ENCODE measurements at places on chromosomes 7 and 10.

- DNase-seq: no peak
Observed at GRCh38 chr10:60621018-60621417, 157.3 kb upstream of the CDK1 start.

- DNase-seq: no peak
Observed at GRCh38 chr10:52615756-52616394, 156.7 kb downstream of the MBL2 start.

GRCh38 chr7:35749556-35749955, 51.3 kb upstream of the SEPTIN7 start:
- no peak for DNase-seq

DNA sequence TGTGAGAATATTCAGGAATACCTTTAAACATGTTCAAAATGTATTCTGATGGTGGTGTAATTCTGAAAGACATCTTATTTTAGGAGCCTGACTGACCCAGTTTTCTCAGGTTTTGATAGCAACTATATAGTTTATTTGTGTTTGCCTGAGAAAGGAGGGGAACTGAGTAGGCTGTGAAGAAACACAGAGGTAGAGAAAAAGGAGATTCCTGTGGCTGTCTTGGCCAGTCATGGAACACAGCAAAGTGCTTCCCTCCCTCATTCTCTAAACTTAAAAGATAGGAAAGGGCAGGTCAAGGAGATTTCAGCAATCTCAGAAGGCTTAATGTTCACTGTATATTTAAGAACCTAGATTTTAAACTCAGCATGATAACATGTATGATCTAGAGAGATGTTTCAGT, 43.5 kb downstream of the ZMYND11 start:
- no peak for DNase-seq

- no peak for DNase-seq
Observed at GRCh38 chr7:14137676-14138075, 148.2 kb upstream of the ETV1 start.

DNA sequence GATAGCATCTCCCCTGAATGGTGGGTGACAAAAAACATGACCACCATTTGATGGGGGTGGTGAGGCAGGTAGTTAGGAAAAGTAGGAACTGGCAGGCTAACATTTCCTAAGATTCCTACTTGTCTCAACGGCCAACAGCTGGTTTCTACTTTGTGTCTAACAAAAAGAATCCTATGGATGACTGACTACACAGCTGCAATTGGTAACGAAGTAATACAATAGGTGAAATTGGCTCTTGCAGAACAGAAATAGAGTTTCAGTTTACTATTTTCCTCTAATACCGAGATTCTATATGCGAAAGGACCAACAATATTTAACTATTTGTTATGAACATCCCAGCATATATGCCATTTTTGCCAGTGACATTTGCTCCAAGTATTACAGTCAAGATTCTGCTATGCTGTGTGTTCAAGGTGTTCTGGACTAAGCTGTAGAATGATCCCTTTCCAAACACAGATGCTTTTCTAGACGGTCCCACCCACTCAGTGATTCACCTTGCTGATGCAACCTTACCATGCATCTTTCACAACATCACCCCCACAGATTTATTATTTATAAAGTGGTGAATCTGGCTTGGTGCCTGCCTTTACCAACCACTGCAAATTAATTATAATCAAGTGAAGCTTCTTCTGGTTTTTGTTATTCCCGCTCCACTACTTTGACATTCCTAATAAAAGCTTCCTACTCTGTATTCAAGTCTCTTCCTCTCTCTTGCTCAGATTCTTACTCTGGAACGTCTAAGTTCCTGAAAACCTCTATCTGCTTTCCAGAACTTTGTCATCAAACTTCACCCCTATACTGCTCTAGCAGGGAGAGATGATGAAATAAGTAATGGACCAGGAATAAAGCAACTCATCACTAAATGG, 16.8 kb downstream of the BBIP1 start:
- DNase-seq: no peak

DNA sequence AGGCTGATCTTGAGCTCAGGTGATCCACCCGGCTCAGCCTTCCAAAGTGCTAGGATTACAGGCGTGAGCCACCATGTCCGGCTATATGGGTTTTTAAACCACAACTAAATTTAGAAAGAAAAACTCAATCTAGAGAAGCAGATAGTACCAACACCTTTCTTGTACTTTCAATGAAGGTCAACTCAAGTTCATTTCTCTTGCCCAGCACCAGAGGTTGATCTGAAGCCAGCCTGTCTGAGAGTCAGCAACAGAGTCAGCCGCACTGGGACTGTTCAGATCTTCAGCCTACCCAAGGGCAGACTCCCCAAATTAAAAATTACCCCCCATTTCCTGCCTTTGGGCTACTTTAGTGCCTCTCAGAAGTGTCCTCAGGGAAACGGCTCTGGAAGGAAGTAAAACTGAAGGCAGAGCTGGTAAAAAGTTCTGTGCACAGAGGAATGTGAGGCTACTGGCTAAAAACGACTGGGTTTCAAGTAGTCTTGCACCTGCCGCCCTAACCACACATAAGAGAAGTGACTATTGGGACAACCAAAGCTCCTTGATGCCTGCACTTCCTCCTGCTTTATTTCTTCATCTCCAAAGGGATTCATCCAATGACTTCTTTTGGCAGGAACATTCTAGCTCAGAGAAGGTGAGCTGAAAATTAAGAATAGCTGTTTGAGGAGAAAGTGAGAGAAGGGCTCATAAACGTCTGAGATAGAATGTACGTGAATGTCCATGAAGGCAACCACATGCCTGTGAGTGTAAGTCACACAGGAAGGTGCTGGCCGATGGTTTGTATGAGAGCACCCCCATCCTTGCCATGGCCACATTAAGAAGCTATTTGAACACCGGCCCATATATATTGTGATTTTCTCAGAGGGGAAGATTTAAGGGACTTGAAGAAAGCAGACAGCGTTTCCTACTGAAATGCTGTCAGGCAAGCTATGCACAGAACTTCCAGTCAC, 142.4 kb upstream of the PRR15 start:
- no peak for DNase-seq

- DNase-seq: no peak
Observed at GRCh38 chr10:116490028-116490662, 55.6 kb upstream of the PNLIP start.

- no peak for DNase-seq
Observed at GRCh38 chr10:124375691-124376090, 43.0 kb downstream of the OAT start.

DNA sequence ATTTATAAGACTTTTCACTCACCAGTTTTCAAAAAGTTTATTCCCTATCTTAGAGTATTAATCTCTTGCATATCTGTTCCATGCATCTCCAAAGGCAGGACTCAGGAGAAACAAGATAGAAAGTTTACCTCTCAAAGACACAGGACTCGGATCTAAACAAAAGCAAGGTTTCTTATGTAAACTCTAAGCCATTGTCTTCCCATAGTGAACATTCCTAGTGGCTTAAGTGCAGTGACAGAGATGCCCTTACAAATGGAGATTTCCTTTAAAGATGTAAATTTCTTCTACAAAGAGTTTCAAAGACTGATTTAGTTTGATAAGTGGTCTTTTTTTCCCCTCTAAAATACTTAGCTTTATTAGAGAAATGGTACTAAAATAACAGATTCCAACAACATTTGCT, 209.8 kb downstream of the ACTR3B start:
- no peak for DNase-seq

GRCh38 chr7:35576031-35576573, 118.8 kb downstream of the HERPUD2 start:
- no peak for DNase-seq

GRCh38 chr7:1170741-1171501, 10.9 kb upstream of the ZFAND2A start:
- no peak for DNase-seq

GRCh38 chr7:158556721-158557440, 30.7 kb downstream of the PTPRN2 start:
- DNase-seq: no peak

- no peak for DNase-seq
Observed at GRCh38 chr7:105682341-105683060, 101.2 kb upstream of the EFCAB10 start.

DNA sequence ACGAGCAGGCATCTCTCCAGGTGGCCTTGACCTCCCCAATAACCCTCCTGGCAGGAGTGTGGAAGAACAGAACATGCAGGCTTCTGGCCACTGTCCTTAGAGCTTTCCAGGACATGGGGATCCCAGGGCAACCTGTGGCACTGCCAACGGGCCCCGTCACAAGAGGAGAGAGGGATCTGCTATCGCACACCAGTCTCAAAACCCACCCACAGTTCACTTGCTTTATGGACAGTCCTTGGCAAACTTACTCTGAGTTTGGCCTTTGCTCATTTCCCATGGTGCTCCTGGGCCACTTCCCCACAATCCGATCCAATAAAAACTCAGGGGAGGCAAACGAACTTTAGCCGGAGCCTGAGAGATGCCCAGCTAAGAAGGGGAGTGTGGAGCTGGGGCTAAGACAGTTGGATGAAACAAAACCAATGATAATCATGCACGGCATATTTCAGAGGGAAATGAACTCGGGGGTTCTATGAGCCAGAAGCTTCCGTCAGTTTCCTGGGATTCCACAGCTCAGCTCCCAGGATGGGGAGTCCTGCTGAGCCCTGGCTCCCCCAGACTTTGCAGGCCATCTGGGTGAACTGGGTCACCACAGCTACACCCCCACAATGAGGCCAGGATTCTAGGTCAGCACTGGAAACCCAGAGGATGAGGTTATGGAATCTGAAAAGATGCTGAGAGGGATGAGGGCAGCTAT, 158.4 kb downstream of the NEURL1 start:
- DNase-seq: no peak

GRCh38 chr10:89327803-89328441, at the start of gene IFIT3:
TSS of gene IFIT3 (plus strand) at chr10:89327997. CDS start at chr10:89328074, 77 bp downstream.
- peak; percentile 13 for DNase-seq

DNA sequence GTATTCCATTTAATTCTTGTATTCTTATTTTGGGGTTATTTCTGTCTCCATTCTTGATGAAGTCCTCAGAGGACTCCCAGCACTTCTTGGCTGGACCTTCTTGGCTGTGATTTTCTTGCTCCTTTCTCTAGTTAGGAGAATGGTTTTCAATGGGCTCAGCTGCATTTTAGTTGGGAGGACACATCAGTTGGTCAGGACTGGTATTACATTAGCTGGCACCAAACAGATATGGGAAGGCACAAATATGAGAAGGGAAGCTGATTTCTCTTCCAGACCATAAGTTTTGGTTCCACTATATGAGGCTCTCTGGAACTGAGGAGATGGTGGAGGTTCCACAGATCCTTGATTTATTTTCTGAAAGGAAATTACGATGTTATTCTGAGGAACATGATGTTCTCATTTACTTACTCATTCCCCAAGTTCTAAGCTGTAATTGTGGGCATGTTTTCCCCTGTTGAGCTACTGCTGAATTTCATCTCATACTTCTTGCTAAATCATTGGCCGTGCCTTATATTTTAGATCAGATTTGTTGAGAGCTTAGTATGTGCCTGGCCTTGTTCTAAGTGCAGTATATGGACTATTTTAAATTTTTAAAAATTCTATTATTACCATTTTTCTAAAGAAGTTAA, 261.0 kb downstream of the THSD7A start:
- DNase-seq: no peak

GRCh38 chr10:3789621-3790020, 4.6 kb upstream of the KLF6 start:
- no peak for DNase-seq

GRCh38 chr10:87694011-87694794, 34.5 kb downstream of the PAPSS2 start:
- DNase-seq: no peak

DNA sequence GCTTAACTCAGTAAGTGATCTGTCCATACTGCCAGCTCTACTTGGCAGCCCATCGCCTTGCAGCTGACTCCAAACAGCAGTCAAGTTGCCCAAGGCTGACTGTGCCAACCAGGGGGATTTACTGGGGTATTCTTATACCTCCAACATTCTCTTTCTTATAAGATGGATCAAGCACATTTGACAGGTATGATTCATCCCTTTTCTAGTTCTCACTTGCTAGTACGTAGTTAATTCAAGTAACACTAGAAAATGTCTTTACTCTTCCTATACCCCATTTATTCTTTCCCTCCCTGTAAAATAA, 77.0 kb downstream of the SLC25A13 start:
- no peak for DNase-seq

- no peak for DNase-seq
Observed at GRCh38 chr7:231858-232246, 39.5 kb downstream of the FAM20C start.

DNA sequence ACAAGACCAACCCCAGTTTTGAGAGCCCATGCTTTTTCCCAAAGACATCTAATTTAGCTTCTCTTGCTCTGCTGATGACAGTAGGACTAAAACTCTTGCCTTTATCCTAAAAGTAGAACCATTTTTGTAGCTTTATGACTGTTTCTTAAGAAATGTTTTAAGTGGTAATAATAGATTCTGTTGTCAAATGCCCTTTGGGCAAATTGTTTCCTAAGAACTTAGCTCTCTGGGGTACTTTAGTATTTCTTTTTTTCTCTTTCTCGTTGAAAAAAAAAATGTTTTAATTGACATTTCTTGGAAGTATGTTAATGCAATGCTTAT, 157.4 kb downstream of the ARID5B start:
- no peak for DNase-seq

DNA sequence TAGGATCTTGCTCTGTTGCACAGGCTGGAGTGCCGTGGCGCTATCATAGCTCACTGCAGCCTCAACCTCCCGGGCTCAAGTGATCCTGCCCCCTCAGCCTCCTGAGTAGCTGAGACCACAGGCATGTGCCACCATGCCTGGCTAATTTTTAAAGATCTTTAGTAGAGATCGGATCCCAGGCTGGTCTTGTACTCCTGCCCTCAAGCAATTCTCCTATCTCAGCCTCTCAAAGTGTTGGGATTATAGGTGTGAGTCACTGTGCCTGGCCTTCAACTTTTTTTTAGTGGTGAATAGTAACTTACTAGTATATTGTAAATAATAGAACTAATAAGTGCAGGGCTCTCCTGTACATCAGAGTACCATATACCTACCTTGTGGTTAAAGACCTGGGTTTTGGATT, 52.1 kb upstream of the LMTK2 start:
- DNase-seq: no peak

DNA sequence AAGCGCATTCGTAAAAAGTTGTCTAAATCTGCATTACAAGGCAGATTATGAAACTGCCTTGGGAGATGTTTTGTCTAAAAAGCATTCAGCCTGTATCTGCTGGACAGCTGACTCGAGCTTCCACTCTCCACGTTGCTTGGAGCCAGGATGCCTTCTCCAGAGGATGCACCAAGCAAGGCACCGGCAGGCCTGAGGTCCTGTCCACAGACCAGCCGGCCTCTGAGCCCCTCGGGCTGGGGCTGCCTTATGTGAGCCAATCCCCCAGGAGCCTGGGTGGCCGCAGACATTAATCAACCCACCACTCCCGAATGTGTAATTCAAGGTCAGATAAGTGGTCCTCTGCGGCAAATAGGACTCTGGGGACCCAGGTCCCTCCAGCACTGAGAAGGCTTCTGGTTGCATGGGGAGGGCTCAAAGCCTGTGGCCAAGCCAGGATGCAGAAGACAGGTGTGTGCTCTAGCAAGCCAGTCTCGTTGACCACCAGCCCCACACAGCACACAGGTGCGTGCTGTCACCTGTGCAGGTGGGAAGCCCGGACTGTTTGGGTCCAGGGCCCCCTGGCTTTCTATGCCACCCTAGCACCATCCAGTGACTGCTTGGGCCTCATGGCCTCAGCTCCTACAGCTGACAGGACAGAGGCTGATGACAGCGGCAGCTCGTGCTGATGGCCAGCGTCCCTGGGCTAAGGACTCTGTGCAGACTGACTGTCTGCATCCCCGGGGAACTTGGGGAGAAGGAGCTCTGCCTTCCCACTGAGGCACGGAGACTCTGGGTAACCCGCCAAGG, 4.8 kb upstream of the RET start:
- DNase-seq: no peak
